CD4-positive, alpha-beta T cell treated with Interleukin-15 for 1 hour (primary cell): ENCODE measurements at places on chromosomes 16 and 17.

GRCh38 chr17:16932611-16933010 lies 39.3 kb downstream of the TNFRSF13B start:
- DNase-seq, result no peak

GRCh38 chr17:61321344-61321743 lies 78.3 kb upstream of the TBX2 start:
- no peak for DNase-seq

DNA sequence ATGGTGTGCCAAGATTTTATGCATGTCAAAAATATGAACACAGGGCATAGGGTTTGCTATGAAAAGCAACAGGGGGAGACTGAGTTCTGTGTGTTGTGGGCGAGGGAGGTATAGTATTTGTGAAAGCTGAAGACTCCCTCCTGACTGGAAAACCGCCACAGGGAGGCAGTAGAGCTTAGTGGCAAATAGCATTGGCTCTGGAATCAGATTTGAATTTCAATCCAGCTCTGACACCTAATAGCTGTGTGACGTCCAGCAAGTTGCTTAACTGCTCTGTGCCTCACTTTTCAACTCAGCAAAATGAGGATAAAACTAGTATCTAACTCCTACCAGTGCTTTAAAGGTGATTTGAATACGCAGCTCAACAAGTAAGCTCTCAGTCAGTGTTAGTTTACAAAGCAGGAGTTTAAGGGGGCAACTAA lies 22.0 kb downstream of the KPNA2 start:
- DNase-seq, result peak; percentile 47

DNA sequence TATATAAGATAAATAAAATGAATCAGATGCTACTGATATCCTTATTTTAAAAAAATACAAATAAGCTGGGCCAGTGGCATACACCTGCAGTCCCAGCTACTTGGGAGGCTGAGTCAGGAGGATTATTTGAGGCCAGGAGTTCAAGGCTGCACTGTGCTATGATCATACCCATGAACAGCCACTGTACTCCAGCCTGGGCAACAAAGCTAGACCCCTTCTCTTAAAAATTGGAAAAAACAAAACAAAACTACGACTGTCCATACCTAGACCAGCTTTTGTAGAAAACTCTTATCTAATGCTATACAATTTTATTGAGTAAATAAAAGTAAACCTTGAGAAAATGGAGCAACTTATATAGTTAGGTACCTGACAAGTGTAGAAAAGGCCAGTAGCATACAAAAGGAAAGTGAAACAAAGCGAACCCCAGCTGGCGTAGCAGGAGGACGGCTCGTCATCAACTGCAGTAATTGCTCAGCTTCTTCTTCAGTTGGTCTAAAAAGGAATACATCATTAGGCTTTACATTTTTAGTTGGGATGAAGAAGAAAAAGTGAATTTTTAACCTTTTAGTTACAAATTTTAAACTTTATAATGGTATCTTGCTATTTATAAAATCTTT lies 23.6 kb downstream of the INTS2 start:
- peak; percentile 20 for DNase-seq

GRCh38 chr16:56203052-56203451 lies 11.8 kb downstream of the GNAO1 start:
- DNase-seq, result peak; percentile 70

GRCh38 chr17:65514082-65514481 lies 47.4 kb downstream of the AXIN2 start:
- no peak for DNase-seq

DNA sequence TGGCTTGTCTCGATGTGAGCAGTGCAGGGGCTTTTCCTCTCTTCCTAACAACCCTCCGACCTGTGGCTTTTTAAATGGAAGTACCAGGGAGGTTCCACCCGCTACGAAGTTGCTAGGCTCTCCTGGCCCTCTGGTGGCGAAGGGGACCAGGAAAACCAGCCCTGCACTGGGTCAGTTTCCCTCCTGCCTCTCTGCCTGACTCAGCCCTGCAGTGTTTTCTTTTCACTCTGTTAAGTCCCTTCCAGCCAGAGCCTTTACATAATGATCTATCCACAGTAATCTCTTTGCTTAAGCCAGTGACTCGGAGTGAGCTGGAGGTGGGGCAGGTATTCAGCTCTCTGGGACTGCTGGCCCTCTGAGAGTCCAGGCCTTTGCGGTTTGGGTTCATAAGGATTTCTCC lies 331.3 kb upstream of the EEF2KMT start:
- DNase-seq, result no peak
